T1000 (cell line): ENCODE measurements at places on chromosomes 1 and 21.

- no peak for DNase-seq
These were observed 56.1 kb downstream of the SWT1 start for GRCh38 chr1:185213091-185213490.

DNA sequence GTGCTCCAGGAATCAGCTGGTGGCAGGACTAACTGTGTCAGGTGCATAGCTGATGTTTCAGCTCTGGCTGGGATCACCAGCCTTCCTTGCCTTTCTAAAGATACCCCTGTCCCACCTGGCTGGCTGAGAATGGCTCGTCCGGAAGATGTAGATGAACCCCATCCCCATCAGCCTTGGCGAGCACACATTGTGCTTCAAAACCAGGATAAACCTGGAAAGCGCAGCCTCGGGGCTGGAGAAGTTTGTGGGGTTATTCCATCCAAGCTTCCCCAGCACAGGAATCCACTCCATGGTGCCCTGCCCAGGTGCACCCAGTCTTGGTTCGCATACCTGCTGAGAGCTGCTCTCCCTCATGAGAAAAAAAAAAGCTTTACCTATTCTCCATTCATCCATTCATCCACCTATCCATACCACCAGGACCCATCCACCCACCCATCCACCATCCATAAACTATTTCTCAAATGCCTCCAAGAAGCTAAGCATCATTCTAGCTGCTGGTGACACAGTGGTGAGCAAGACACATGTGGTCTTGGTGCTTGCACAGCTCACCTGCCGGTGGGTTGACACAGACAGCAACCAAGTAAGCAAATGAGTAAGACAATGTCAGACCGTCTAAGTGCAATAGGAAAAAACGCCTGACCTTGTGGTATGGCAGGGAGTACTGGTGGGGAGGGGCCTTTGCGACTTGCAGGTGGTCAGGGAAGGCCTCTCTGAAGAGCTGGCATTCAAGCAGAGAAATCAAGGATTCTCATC lies 94.0 kb downstream of the DMRTB1 start:
- DNase-seq, result no peak

- no peak for DNase-seq
These were observed 45.7 kb downstream of the CAPZB start for GRCh38 chr1:19439464-19440171.

- no peak for DNase-seq
These were observed 2.5 kb downstream of the PKP1 start for GRCh38 chr1:201285846-201286245.

DNA sequence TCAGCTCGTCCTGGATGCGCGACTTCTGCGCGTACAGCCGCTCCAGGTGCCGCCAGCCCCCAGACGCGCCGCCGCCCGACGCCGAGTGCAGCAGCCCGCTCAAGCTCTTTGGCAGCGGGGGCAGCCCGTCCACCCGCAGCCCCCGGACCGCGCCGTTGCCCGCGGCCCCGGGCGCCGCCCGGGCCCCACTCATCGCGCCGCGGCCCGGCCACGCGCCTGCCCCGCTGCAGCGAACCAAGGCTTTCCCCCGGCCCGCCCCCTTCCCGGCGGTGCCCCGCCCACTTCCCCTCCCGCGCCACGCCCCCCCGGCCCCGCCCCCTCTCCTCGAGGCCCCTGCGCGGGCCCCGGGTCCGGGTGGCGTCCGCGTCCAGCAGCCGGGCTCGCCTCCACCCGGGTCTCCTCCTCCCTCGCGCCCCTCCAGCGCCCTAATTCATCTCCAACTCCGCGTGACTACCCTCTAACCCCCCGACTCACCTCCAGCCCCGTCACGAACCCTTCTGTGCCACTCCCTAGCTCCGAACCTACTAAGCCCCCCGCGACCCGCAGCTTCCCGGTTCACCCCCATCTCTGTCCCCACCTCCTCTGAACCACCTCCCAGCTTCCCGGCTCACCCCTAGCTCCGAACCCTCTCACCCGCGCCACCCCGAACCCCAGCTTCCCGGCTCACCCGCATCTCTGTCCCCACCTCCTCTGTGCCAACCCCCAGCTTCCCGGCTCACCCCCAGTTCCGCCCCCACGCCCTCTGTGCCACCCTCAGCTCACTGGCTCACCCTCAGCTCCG lies at the start of gene FAM89A:
TSS of gene FAM89A (minus strand) at position 236 of the 781 bp plus-strand sequence. CDS start at position 193, 43 bp downstream.
- peak; percentile 36 for DNase-seq

DNA sequence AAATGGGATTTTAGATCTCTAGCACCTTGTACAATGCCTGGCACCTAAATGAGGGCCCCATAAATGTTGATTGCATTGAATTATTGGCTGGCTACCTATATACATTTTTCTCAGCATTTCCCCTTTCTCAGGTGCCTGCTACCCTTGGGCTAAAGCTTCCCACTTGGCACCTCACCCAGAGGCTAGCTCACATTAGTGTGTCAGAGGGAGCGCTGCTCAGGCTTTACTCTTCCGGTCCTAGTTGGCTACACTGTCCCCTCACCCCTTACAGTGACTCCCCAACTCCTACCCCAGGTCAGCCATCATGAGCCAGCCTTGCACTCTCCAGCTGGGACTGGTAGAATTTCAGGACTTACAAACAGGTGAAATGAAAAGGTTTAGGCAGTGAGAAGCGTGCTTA lies 9.5 kb downstream of the TRAF5 start:
- DNase-seq, result no peak

DNA sequence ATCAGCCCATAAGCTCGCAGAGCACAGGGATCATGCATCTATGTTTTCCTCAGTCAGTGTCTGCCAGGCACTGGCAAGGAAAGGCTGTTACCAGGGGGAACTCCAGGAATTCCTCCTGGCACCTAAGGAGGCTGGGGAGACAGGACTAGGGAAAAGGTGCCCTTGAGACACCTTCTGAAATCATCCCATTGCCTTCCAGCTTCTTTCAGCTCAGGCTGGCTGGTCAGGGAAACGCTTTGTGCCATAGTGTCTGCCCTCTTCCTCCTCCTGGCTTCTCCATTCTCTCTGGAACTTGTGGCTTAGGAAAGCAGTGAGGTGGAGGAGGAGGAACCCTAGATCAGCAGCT lies 13.8 kb downstream of the LMNA start:
- DNase-seq, result no peak

DNA sequence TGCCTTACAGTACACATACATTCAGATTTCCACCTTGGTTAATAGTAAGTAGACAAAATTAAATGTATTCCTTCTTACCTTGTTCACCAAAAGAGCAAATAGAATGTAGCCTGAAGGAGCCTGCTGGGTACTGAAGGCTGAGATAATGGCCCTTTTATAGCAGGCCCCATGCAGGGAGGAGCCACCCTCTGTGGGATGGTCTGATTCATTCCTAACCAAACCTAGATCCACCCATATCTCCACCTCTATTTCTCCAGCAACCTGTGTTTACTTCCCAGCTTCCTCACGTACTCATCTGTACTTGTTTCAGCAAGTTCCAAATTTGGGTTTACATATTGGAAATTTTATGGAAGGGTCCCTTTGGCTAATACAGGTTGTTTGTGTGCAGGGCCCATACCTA lies at the start of gene FLG:
TSS of gene FLG (minus strand) at position 129 of the 400 bp plus-strand sequence. CDS start 9,783 bp downstream, outside the sequence.
- no peak for DNase-seq

GRCh38 chr1:59183749-59184317 lies 113.1 kb upstream of the FGGY start:
- DNase-seq, result no peak

GRCh38 chr21:16424331-16424751 lies 694.6 kb downstream of the USP25 start:
- DNase-seq, result no peak

DNA sequence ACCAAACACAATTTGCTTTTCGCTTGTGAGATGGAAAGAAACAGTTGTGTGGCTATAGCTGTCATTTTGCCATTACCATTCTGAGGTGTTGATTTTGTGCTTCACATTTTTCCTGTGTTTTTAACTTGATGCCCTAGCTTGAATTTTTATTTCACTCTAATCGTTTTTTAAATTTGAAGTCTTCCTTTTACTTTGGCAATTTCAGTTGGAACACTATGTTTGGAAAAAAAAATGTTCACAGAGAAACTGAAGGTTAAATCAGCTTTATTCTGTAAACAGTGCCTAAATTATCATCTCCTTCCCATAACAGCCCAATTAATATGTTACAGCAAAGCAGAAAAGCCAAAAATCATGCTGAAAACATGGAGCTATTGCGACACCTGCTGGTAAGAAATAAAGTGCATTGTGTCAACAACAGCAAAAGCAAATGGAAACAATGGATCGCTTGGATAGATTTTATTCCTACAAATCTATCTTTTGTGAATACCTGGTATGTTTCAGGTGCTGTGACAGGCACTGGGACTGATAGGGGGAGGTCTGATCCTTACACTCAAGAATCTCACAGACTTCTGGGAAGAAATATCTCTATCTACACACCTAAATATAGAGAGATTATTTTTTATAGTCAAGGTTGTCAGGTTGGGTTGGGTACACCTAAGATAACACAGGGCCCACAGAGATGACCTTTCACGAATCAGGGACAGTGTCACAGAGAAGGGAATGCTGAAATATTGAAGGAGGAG lies 16.2 kb upstream of the ERICH3 start:
- peak; percentile 32 for DNase-seq

GRCh38 chr21:31658053-31658452 lies 1.4 kb upstream of the SOD1 start:
- DNase-seq, result no peak

DNA sequence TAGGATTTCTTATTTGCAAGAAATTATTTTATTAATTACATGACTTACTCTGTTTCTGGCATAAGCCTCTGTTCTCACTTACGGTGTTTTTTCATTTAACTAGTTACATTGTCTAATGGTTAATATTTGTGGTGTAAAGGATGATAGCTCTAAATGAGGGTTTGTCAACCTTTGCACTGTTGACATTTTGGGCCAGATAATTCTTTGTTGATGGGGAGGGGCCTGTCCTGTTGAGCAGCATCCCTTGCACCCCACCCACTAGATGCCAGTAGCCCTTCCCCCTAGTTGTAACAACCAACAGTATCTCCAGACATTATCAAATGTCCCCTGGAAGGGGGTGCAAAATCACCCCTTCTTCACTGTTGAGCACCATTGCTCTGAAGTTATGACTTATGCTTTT lies 83.6 kb upstream of the SLC44A3 start:
- no peak for DNase-seq

- DNase-seq, result no peak
These were observed 8.4 kb downstream of the DENND2D start for GRCh38 chr1:111192074-111192473.
